ENCODE measurements at places on chromosomes 1 and 21.
A peak's percentile ranks its signal among the peaks of the same experiment; 100 is the strongest.

DNA sequence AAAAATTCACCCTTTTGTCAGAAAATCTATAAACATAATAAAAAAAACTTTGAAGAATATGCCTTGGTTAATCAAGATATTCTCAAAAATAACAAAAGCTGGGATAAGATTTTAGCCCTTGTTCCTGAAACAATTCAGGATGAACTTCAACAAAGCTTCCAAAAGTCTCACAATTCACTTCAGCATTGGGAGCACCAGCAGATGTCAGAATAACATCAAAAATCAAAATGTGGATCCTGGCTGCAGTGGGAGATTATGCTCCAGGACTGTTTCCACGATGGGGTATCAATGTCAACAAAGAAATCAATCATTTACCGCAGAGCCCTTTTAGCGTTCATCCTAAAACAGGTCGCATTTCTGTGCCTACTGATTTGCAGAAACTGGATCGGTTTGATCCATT is 35.2 kb downstream of the ZNF670 start:
- DNase-seq: no peak

DNA sequence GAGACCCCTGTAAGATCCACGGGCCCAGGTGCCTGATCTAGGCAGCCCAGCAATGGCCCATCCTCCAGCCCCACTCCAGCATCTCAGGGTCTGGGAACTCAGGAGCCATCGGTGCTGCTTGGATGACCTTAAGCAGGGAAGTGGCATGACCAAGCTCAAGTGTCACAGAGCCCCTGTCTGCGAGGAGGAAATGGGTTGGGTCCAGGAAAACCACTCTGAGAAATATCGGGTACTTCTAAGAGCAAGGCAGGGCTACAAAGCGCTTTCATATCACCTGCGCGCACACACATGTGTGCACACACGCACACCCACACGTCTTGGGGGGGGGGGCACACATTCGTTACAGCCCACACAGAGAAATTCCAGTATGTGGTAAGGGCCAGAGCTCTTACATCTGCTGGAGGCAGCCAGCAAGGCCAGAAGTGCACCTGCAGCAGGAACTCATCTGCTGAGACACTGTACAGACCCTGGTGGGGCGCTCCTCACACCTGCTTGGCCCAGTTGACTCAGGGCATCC is 32.6 kb upstream of the SPOCD1 start:
- no peak for DNase-seq

GRCh38 chr21:38269576-38269936 is 12.8 kb downstream of the KCNJ15 start:
- DNase-seq: no peak

- DNase-seq: no peak
These were observed 19.0 kb downstream of the ARHGEF10L start for GRCh38 chr1:17558541-17558940.

DNA sequence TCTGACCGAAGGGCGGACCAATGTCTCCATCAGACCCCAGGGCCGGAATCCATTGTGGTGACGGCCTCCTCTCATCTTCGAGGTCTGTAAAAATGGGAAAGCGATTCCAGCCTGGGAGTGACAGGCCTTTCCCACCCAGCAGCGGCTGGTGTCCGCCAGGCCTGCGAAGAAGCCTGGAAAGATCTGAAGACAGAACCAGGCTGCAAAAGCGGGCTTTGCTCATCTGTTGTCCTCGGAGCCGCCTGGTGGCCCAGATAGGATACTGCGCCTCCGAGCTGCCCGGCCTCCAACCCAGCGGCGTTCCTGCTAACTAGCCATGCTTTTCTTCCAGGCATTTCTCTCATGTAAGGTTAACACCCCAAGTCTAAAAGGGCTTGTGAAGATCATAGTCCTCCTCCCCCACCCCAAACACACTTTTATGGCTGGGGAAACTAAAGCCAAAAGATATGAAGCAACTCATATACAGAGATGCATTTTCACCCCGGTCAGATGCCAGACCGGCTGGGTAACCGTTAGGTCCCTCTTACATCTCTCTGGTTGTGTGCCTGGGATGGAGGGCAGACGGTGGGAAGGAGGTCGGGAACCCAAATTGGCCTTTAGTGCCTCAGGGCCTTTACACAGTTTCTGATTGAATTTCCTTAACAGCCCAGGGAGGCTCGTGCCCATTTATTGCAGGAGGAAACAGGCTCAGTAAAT is 1.9 kb upstream of the DHRS3 start:
- DNase-seq: peak; percentile 78

DNA sequence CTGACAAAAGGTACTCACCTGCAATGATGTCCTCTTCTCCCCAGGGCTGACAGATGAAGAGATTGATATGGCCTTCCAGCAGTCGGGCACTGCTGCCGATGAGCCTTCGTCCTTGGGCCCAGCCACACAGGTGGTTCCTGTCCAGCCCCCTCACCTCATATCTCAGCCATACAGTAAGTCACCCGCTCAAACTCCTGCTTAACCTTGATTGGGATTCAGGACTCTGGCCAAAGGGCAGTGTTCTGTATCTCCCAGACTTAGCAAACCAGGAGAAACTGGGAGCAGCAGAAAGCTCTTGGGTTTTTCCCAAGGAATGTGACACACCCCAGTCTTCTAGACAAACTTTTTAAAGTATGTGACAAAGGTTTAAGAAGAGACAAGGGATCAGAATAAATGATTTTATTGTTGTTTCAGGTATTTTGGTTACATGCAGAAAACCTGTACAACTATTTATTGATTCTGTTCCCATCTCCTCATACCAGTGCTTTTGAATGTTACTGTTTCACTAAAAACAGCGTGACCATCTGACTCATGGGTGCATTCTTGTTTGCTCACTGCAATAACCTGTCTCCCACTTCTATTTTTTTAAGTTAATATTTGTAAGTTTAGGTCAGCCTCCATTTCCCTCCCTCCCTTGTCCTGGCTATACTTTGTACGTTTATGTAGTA is 124.6 kb downstream of the PEX14 start:
- no peak for DNase-seq

GRCh38 chr1:86105533-86105866 is 51.1 kb downstream of the COL24A1 start:
- no peak for DNase-seq

- DNase-seq: no peak
These were observed 824 bp upstream of the KRTAP21-3 start for GRCh38 chr21:30719401-30719800.

- DNase-seq: no peak
These were observed 378 bp upstream of the NUP210L start for GRCh38 chr1:154155251-154155650.

DNA sequence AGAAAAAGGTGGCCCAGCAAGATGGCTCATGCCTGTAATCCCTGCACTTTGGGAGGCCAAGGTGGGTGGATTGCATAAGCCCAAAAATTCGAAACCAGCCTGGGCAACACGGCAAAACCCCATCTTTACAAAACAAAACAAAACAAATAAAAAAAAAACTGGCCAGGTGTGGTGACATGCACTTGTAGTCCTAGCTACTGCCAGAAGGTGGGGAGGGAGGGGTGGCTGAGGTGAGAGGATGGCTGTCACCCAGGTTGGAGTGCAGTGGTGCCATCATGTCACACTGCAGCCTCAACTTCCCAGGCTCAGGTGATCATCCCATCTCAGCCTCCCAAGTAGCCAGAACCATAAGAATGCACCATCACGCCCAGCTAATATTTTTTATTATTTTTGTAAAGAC is 22.8 kb downstream of the RERE start:
- no peak for DNase-seq

- DNase-seq: no peak
These were observed 86.3 kb upstream of the SOD1 start for GRCh38 chr21:31573217-31573616.

- DNase-seq: no peak
These were observed 36.7 kb downstream of the MEF2D start for GRCh38 chr1:156463874-156464273.

DNA sequence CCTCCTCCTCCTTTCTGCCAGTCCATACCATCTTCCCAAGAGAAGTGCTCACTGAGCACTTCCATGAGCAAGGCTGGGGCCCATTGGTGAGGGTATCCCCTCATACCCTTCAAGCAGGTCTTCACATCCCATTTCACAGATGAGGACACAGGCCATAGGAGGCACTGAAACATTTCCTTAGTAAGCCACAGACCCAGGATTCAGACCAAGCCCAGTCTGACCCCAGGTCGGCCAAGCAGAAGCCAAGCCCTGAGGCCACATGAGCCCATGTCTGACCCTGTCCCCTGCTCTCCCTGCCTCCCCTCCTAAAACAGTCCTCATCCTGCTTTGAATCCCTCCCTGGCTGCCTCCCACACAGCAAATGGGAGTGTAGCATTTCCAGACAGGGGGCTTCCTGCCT is 146.2 kb downstream of the ZSCAN20 start:
- DNase-seq: no peak

DNA sequence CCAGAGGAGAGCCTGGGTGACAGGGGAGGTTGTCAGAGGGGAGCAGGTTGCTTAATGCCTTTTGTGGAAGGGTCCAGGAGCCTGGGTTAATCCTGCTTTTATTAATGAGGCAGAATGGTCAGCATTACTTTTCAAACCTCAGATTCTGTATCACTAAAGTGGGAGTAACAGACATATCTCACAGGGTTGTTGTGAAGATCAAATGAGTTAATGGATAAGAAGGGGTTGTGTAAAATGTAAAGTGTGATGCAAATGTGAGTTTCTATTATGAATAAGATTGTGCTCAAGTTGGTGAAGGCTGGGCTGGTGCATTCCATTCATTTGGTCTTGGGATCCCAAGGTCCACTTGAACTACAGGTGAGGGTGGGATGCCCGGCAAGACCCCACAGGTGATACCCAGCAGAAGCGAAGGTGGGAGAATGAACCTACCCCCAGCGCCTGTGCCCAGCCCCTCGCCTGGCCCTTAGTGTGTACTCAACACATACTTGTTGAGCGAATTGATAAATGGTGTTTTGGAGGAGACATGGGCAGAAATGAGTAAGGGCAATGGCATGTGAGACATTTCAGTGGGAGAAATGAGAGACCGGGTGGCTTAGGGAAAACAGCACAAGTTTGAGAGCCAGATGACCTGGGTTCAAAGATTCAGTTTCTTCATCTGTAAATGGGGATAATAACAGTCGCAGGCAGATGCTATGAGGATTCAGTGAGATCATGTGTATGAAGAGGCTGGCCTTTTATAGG is 6.2 kb downstream of the SLC26A9 start:
- DNase-seq: no peak

GRCh38 chr21:44511219-44511937 is 28.6 kb downstream of the KRTAP10-1 start:
- no peak for DNase-seq

- DNase-seq: no peak
These were observed 148.0 kb downstream of the TSEN15 start for GRCh38 chr1:184199438-184200085.

DNA sequence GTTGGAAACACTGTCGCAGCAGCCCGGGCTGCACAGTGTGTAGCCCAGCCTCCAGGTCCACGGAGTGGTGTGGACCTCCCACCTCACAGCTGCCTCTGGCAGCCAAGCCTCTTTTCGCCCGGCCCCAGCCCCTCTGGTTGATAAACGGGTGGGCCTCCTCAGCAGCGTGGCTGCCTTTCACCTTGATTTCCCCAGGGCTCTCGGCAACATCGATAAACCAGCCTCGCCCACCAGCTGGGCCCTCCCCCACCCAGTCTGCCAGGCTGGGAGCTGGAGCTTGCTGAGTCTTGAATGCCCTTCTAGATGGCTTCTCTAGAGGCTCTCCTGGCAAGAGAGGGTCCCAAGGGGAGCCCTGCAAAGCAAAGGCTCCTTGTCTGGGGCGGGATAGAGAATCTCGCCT is 31.0 kb upstream of the LHX4 start:
- no peak for DNase-seq

DNA sequence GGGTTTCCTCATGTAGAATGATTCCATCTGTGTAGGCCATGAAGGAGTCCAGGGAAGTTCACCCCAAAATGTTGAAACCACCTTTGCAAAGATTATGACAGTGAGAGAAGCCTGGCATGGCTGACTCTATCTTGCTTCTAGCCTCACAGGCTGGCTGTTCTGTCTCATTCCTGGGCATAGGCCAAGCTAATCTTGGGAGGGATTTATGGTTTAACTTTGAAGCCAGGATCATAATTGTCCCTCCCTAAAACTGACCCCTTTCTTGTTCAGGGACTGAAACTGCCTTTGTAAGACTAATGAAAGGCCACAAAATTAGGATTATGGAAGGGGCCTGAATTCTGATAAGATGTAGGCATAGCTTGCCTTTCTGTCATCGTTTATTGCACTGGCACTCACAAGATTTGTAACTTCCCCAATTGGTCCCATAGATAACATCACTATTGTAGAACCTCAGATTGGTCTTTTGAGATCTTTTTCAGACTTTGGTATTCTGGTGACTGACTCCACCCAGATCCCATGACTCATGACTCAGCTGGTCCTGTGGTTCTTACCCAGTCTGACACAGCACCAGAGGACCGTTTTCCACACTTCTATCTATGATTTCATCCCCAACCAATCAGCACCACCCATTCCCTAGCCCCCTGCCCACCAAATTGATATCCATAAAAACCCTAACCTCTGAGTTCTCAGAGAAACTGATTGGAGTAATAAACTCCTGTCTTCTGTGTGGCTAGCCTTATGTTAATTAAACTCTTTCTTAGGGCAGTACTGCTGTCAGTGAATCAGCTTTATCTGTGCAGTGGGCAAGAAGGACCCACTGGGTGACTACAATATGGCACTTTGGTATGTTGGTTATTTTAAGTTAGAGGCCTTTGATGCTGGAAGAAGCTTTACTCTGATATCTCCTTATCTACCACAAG is 13.6 kb upstream of the LAMTOR5 start:
- no peak for DNase-seq

- no peak for DNase-seq
These were observed 2.6 kb downstream of the MGST3 start for GRCh38 chr1:165633614-165634013.

DNA sequence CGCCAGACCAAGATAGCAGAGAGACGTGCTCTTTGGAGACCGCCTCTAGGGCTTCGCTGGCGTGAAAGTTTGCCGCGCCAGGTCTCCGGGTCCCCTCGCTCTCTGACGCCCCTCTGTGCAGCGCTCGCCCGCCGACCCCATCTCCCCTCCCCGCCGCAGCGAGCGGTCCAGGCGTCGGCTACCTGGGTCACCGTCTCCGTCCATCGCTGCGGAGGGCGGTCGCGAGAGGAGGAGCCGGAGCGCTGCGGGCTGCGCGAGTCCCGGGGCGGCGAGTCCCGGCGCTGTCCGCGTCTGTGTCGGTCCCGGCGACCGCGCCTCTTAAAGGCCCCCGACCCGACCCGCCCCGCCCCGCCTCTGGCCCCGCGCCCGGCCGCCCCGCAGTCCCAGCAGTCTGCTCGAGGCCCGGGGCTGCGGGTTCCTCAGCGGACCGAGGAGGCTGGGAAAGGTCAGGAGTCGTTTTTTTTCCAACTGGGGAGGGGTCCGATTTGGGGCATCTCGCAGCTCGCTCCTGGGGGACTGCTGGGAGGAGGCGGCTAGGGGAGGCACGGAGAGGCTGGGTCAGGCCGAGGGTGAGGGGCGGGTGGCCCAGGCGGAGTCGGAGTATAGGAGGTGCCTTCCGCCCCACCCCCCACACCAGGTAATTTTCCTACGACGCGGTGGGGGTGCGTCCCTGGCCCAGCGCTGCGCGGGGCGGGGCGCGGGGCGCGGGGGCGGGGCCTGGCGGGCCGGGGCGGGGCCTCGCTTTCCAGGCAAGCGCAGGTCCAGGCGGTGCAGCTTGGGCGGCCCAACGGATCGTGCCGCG is at the start of the genes FBXO2 and FBXO44:
FBXO2 (minus strand) TSS at position 293 of the 802 bp plus-strand sequence; CDS start at position 204, 89 bp downstream.
FBXO44 (plus strand) TSS at position 741 of the 802 bp plus-strand sequence. CDS start 959 bp downstream, outside the sequence.
- DNase-seq: no peak
